ENCODE measurements at places on chromosomes 1 and 21. TPM values are rescaled to one million over a fixed set of nuclear protein-coding genes. Genes with fewer than 3 reads are reported as not detected.

Gene EFNA3
- total RNA-seq: 1.2 TPM

DNA sequence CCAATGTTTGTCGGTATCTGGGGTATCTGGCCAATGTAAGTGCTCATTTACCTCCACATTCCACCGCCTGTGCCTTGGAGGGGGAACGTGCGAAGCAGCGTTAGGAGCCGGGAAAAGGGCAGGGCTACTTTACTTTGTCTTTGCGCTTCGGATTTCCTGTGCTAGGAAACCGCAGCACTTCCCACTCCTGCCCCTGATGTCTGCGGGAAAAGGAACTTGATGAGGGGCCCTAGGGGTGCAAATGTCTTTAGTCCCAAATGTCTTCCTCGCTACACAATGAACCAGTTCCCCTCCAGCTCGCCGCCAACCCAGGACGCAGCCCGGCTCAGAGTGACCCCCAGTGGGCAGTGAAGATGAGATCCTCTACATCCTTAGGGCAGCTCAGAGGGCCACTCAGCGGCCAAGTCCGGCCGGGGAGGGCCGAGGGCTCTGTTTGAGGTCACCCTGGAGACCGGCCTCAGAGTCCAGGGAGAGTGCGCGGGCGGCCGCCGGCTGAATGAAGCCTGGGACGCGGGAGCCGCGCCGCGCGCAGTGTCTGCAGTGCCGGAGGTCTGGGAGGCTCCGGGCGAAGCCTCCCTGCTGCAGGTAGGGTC lies at the start of gene DYNLT5:
DYNLT5 (plus strand) TSS at position 460 of the 593 bp plus-strand sequence. CDS start 2,200 bp downstream, outside the sequence.
- H3K27me3 ChIP-seq: peaks cover 65% of the 10 kb centered on the region
- DNase-seq: no peak
- no peak within 1 kb of the TSS for H3K27ac ChIP-seq
- peaks cover 2% of the 10 kb centered on the region for H3K36me3 ChIP-seq

Gene NHLH1
- total RNA-seq: 0.38 TPM

DNA sequence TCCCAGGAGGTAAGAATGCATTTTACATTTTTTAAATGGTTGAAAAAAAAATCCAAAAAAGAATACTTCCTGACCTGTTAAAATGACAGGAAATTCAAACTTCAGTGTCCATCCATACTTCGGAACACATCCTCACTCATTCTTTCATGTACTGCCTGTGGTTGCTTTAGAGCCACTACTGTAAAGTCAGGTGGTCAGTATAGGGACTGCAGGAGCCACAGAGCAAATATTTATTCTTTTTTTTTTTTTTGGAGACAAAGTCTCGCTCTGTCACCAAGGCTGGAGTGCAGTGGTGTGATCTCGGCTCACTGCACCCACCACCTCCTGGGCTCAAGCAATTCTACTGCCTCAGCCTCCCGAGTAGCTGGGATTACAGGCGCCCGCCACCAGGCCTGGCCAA lies 124.7 kb downstream of the CLIC6 start:
- no peak overlapping the region for H3K4me3 ChIP-seq
- no peak overlapping the region for H3K27ac ChIP-seq

Data from naive thymus-derived CD8-positive, alpha-beta T cell (primary cell).